Activated B cell treated with CpG ODN at 0.5 μM for 24 hours (primary cell): ENCODE measurements at places on chromosomes 13 and 19. TPM values are rescaled to one million over a fixed set of nuclear protein-coding genes. Genes with fewer than 3 reads are reported as not detected.

DNA sequence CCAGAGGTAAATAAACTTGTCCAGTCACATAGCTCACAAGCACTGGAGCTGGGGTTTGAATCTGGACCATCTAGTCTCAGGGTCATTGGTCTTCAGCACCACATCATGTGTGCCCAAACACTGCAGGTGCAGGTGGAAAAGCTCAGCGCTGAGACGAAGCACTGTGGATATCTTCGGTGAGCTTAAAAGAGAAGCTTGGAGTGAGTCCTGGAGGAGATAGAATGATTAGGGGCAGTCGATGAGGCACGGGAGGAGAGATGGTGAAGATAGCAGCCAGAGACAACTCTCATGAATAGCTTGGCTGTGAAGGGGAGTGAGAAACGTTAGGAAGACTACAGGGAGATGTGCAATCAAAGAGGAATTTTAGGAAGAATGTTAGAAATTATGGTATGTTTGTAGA lies 389.3 kb downstream of the FGF9 start:
- H3K27me3 ChIP-seq: no peaks in the 10 kb centered on the region
- H3K27ac ChIP-seq: no peak overlapping the region
- H3K4me1 ChIP-seq: peaks cover 44% of the 10 kb centered on the region
- H3K36me3 ChIP-seq: no peaks in the 10 kb centered on the region
- H3K4me3 ChIP-seq: no peak overlapping the region

- H3K4me1 ChIP-seq: peaks cover 32% of the 10 kb centered on the region
- DNase-seq: no peak
- H3K27me3 ChIP-seq: no peaks in the 10 kb centered on the region
- peaks cover 17% of the 10 kb centered on the region for H3K36me3 ChIP-seq
- peak overlapping the region; percentile 50 for H3K27ac ChIP-seq
Observed at GRCh38 chr19:35151273-35152065, 3.1 kb upstream of the FXYD5 start.

DNA sequence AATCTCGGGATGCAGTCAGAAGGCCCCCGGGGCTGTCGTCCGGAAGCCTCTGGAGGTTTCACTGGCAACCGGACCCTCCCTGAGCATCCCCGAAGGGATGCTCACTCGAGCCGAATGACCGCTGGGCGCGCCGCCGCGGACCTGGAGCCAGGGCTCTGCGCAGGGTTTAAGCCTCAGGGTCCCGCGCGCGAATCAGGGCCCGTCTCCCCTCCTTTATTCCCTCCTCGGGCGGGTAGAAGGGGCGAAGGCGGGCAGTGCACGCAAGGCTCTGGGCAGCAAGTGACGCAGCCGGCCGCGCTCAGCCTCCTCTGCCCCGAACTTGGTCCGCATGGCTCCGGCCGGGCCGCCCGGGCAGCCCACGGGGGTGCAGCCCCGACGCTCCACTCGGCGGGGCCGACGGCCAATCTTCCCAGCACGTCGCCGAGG lies 572 bp downstream of the SHISA2 start:
- DNase-seq: no peak
- H3K36me3 ChIP-seq: no peaks in the 10 kb centered on the region
- no peak overlapping the region for H3K27ac ChIP-seq
- no peak overlapping the region for H3K4me3 ChIP-seq
- peaks cover 4% of the 10 kb centered on the region for H3K4me1 ChIP-seq

Gene LATS2
- total RNA-seq: 1.5 and 1.7 TPM in 2 replicates

DNA sequence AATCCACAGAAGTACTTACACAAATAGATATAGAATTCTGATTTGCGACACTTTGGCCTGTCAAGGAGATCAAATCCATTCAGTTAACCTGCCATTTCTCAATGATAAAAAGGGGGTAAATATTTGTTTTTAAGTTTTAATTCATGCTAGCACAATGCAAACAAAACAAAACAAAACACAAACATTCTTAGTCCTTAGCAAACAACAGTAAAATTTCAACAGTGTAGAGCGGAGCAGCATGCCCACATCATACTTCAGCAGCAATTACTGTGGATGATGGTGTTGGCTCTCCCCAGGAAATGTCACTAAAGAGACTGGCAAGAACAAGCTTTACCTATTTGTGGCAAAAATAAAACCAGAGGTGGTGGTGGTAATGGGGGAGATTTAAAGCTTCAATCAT lies 625.2 kb upstream of the PCDH20 start:
- H3K4me3 ChIP-seq: no peak overlapping the region
- no peak for DNase-seq
- no peaks in the 10 kb centered on the region for H3K36me3 ChIP-seq
- H3K27ac ChIP-seq: no peak overlapping the region
- H3K27me3 ChIP-seq: no peaks in the 10 kb centered on the region
